Stimulated activated CD4-positive, alpha-beta T cell treated with anti-CD3 and anti-CD28 coated beads, Interleukin-15, amount 100 ng/mL, for 1 hour (primary cell): ENCODE measurements at places on chromosomes 13 and 19.

- no peak for DNase-seq
Observed at GRCh38 chr13:50125304-50125553, 110.0 kb downstream of the KCNRG start.

DNA sequence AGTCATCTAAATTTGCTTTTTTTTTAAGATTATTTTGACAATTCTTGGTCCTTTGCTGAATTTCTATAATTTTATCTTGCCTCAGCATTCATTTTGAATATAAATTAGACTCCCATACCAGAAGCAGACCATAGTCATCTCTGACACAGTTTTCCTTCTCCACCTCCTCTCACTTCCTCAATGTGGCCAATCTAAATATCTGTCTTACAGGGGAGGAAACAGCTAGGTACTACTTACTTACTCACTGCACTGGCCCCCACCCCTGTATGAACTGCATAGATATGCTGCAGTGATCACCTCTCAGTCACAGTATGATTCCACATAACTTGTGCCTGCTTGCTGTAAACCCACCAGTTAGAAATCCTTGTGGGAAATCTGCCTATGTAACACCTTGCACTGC is 665.6 kb downstream of the FGF9 start:
- no peak for DNase-seq

DNA sequence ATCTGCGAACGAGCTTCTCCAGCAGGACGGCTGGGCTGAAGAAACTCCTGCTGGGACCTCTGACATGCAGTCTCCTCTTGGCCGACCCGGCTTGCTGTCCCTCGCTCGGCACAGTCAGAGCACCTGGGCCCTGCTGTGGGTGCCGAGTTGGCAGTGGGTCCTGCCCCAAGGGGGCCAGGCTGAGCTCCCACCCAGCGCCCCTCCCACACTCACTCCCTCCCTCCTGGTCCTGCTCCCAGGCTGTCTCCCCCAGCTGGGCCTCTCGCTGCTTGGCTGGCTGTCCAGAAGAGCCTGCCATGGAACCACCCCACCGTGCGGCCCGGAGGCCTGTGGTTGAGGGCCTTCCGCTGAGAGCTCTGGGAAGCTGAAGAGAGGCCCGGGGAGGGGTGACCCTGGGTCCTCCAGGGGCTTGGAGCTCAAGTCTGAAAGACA is 6.0 kb downstream of the AKT2 start:
- no peak for DNase-seq

- no peak for DNase-seq
Observed at GRCh38 chr13:73633817-73634460, 500.3 kb downstream of the KLF12 start.

GRCh38 chr19:10625003-10625761 is at the start of gene SLC44A2:
TSS of gene SLC44A2 (plus strand) at chr19:10625553. CDS start at chr19:10625634, 81 bp downstream.
- no peak for DNase-seq

- no peak for DNase-seq
Observed at GRCh38 chr13:41427666-41428065, 29.7 kb upstream of the RGCC start.

- peak; percentile 15 for DNase-seq
Observed at GRCh38 chr13:112688560-112689302, 1.1 kb upstream of the ATP11A start.

- DNase-seq: no peak
Observed at GRCh38 chr13:36801035-36801434, 18.0 kb upstream of the RFXAP start.

DNA sequence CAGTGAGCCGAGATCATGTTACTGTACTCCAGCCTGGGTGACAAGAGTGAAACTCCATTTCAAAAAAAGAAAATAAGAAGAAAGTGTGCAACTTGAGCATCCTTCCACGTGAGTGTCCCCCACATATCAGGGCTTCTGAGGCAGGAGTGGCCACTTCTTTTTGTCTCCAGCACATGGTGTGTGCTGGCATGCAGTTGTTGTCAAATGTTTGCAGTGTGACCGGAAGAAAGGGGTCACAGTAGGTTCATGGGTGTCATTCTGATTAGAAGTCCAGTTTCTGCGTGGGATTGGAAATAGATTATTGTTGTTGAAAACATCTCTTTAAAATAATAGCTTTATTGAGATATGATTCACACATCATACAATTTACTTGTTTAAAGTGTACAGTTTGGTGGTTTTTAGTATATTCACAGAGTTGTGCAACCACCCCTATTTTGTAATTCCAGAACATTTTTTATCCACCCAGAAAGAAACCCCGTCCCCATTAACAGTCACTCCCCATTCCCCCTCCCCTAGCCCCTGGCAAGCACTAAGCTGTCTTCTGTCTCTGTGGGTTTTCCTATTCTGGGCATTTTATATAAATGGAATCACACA is 2.2 kb downstream of the CRTC1 start:
- DNase-seq: no peak
